WTC11 (cell line): ENCODE measurements at places on chromosomes 2 and 18. TPM values are rescaled to one million over a fixed set of nuclear protein-coding genes. Genes with fewer than 3 reads are reported as not detected.

GRCh38 chr2:1730015-1730927 lies 14.0 kb downstream of the PXDN start:
- no peaks in the 10 kb centered on the region; the same call in 1 of the 2 replicates for H3K27me3 ChIP-seq
- peak overlapping the region; percentile 88 for H3K27ac ChIP-seq
- peaks cover 8% of the 10 kb centered on the region for H3K36me3 ChIP-seq
- peaks cover 60% of the 10 kb centered on the region for H3K4me1 ChIP-seq

APCDD1 gene
- total RNA-seq = 5.3 to 7.1 TPM (median 5.5 TPM) in 3 replicates

GRCh38 chr2:177651833-177652232 lies 259.3 kb downstream of the AGPS start:
- H3K4me3 ChIP-seq = no peak overlapping the region
- no peak overlapping the region for H3K27ac ChIP-seq
- H3K4me1 ChIP-seq = peaks cover 25% of the 10 kb centered on the region
- no peak for DNase-seq
- no peaks in the 10 kb centered on the region for H3K36me3 ChIP-seq
- peaks cover 51% of the 10 kb centered on the region for H3K27me3 ChIP-seq

DNA sequence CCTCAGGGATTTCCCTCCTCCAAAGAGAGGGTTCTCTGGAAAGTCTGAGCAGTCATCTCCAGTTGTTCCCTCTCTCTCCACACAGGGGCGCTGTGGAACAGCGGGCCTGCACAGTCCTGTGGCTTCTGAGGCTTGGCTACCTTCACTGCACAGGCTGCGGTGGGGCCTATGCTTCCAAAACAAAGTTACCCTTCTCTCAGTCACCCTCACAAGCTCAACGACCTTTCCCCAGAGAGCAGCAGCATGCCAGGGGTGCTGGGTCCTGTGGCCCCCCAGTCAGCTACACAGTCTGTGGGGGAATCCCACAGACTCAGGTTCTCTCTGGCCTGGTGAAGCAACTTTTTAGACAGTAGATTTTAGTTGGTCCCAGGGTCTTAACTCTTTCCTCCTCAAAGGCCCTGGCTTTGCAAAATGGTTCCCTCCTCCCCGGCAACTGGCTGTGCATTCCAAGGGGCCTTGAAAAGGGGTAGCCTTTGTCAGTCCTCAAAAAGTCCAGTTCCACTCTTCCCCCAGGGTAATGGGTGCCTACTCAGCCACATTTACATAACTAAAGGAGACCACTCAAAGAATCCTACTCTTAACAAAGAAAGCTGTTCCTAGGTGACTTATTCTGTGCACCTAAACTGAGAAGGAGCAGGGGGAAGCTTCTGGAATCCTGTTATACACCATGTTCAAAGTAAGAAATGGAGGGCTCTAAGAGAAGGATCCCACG lies 14.9 kb downstream of the B3GNT7 start:
- peak overlapping the region; percentile 99 for H3K27ac ChIP-seq
- H3K4me1 ChIP-seq = peaks cover 76% of the 10 kb centered on the region
- peak overlapping the region; percentile 69 for H3K4me3 ChIP-seq
- DNase-seq = peak; percentile 82
- no peaks in the 10 kb centered on the region for H3K27me3 ChIP-seq

- DNase-seq = no peak
- no peaks in the 10 kb centered on the region for H3K27me3 ChIP-seq
- H3K27ac ChIP-seq = no peak overlapping the region
- H3K36me3 ChIP-seq = no peaks in the 10 kb centered on the region; the same call in 1 of the 2 replicates
- H3K4me1 ChIP-seq = peaks cover under 1% of the 10 kb centered on the region; the same call in 1 of the 2 replicates
Observed at GRCh38 chr2:145875016-145875415, 1355.1 kb upstream of the ZEB2 start.

GRCh38 chr2:70188460-70188859 lies 2.4 kb downstream of the C2orf42 start:
- no peak overlapping the region for H3K4me3 ChIP-seq
- DNase-seq = no peak
- no peaks in the 10 kb centered on the region for H3K36me3 ChIP-seq
- no peaks in the 10 kb centered on the region; the same call in 1 of the 2 replicates for H3K27me3 ChIP-seq

DNA sequence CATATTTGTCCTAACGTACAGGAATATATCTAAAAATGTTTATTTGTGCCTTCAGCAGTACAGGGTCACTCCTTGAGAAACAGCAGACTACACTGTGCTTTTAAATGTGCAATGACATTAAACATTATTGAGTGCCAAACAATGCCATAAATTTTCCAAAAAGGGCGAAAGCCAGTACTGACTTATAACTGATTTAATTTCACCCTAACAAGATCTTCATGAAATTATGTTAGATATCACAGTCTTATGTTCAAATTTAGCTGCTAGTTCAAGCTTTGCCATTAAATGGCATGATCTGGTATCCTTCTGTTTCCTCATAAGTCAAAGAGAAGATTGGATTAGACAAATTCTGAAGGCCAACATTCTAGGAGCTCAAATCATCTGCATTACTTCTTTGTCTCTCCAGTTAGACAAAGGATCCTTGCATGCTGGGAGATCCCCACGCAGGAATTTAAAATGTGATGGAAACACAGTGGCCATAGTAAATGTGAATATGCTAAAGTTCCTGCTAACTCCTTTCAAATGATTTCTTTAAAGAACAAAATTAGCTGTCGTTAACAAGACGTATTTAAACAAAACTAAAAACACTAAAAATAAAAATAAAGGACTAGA lies 129.3 kb upstream of the STON1 start:
- peaks cover 13% of the 10 kb centered on the region for H3K4me1 ChIP-seq
- H3K4me3 ChIP-seq = no peak overlapping the region
- DNase-seq = no peak
- H3K27ac ChIP-seq = no peak overlapping the region; the same call in 1 of the 2 replicates
- no peaks in the 10 kb centered on the region for H3K27me3 ChIP-seq

GRCh38 chr2:134284119-134284670 lies 30.3 kb downstream of the MGAT5 start:
- no peaks in the 10 kb centered on the region for H3K27me3 ChIP-seq
- no peaks in the 10 kb centered on the region for H3K36me3 ChIP-seq
- no peak for DNase-seq
- H3K27ac ChIP-seq = no peak overlapping the region
- H3K4me3 ChIP-seq = no peak overlapping the region

KRTCAP3 gene
- total RNA-seq = 41.9 to 50.0 TPM (median 49.2 TPM) in 3 replicates

DNA sequence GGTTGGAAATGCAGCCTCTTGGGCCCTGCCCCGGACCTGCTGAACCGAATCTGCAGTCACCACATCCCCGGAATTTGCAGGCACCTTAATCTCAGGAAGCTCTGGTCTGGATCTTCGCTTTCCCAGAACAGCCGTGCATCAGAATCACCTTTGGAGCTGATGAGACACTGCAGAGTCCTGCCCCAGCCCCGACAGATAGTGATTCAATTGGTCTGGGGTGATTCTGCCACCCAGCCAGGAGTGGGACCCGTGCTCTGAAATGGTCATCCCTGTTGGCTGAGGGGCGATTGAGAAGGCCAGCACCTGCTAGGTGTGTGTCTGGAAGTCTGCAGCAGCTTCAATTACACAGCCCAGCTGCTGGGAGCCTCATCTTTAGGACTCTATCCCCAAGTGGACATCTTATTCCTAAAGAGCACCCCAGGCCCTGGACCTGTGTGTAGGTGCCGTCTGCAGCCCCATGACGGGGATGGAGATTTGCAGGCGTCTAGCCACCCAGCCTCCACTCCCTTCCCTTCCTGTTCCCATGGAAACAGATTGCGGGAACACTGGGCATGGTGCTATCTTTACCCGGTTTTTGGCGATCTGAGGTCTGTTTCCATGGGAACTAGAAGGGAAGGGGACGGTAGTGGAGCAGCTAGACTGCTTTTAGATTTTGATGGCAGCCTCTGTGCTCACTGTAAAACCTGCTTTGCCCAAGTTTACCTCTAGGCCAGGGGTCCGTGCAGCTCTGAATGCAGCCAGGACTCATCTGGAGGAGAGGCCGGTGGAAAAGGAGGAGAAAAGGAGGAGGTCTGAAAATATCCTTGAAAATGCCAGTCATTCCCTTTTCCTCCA lies 156.1 kb downstream of the LDLRAD4 start:
- DNase-seq = no peak
- peaks cover 7% of the 10 kb centered on the region for H3K4me1 ChIP-seq
- H3K27me3 ChIP-seq = no peaks in the 10 kb centered on the region
- H3K36me3 ChIP-seq = no peaks in the 10 kb centered on the region
- no peak overlapping the region for H3K4me3 ChIP-seq
- no peak overlapping the region for H3K27ac ChIP-seq

- H3K27me3 ChIP-seq = no peaks in the 10 kb centered on the region
- H3K4me1 ChIP-seq = peaks cover 4% of the 10 kb centered on the region
- no peak for DNase-seq
- no peak overlapping the region for H3K27ac ChIP-seq
Observed at GRCh38 chr2:26479789-26480565, 2.1 kb upstream of the OTOF start.

- H3K36me3 ChIP-seq = peaks cover 46% of the 10 kb centered on the region
- no peak for DNase-seq
- no peak overlapping the region for H3K4me3 ChIP-seq
- H3K4me1 ChIP-seq = peaks cover 55% of the 10 kb centered on the region
Observed at GRCh38 chr18:58887613-58887963, 22.9 kb downstream of the ZNF532 start.

SIGLEC15 gene
- total RNA-seq = 0.30 to 0.48 TPM in 2 of 3 replicates, not detected in the other

EMX1 gene
- 3.6 to 4.4 TPM (median 3.8 TPM) in 3 replicates for total RNA-seq

- H3K4me3 ChIP-seq = no peak overlapping the region
- H3K27ac ChIP-seq = no peak overlapping the region
- no peak for DNase-seq
- peaks cover 4% of the 10 kb centered on the region for H3K27me3 ChIP-seq
- peaks cover 26% of the 10 kb centered on the region for H3K4me1 ChIP-seq
Observed at GRCh38 chr2:234566622-234567021, 69.7 kb upstream of the ARL4C start.

SERPINB13 gene
- not detected in 3 replicates for total RNA-seq

GRCh38 chr2:234500394-234501006 lies 3.6 kb upstream of the ARL4C start:
- H3K4me3 ChIP-seq = no peak overlapping the region
- no peak overlapping the region for H3K27ac ChIP-seq
- H3K27me3 ChIP-seq = peaks cover 25% of the 10 kb centered on the region

- no peak overlapping the region for H3K4me3 ChIP-seq
- peaks cover 11% of the 10 kb centered on the region for H3K4me1 ChIP-seq
- H3K27me3 ChIP-seq = peaks cover 26% of the 10 kb centered on the region
- H3K27ac ChIP-seq = no peak overlapping the region
- no peaks in the 10 kb centered on the region for H3K36me3 ChIP-seq
- DNase-seq = no peak
Observed at GRCh38 chr2:130729322-130730299, 741 bp downstream of the GPR148 start.
